B cell (primary cell): ENCODE measurements at places on chromosomes 7 and 10. TPM values are rescaled to one million over a fixed set of nuclear protein-coding genes. Genes with fewer than 3 reads are reported as not detected.

The RSPH10B gene
- total RNA-seq: 0.20 TPM in 1 of 2 replicates, not detected in the other

The EVX1 gene
- total RNA-seq: not detected in 2 replicates

The NKX1-2 gene
- not detected in 2 replicates for total RNA-seq

The ITGB8 gene
- 0.30 and 0.32 TPM in 2 replicates for total RNA-seq

DNA sequence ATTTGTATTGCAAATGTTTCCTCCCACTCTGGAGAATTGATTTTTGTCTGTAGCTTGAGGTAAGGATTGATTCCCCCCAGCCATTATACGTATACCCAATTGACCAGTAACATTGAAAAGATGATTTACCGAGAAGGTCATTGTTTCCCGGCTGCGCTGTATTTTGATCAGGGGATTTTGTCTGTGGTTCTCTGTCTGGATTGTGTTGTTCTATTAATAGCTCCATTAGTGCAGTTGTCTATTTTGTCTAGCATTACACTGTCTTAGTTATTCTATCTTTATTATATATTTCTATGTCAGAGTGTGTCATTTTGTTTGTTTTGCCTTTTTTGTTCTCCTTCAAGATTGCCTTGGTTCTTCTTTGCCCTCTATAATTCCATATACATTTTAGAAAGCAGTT, 37.7 kb downstream of the AHR start:
- H3K27ac ChIP-seq: no peak overlapping the region
- H3K4me3 ChIP-seq: no peak overlapping the region
- H3K4me1 ChIP-seq: no peaks in the 10 kb centered on the region
- no peak for DNase-seq

DNA sequence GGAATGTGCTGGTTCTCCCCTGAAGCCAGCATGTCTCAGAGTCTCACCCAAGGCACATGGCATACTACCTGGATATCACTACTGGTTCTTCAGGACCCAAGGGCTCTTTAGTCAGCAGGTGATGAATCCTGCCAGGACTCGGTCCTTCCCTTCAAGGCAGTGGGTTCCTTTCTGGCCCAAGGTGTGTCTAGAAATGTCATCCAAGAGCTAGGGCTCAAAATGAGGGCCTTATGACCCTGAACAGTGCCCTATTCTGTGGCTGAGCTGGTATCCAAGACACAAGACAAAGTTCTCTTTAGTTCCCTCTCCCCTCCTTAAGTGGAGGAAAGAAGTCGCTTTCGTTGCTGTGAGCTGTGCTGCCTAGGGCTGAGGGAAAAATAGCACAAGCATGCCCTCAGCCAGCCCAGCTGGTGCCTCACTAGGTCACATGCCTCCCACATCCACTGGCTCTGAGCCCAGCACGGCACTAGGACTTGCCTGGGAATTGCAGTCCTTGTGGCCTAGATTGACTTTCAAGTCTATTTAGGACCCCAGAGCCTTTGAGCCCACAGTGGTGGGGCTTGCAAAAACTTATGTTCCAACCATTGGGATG, 106.0 kb downstream of the BMS1 start:
- H3K27ac ChIP-seq: no peak overlapping the region
- DNase-seq: no peak
- H3K27me3 ChIP-seq: no peaks in the 10 kb centered on the region
- no peaks in the 10 kb centered on the region for H3K36me3 ChIP-seq

DNA sequence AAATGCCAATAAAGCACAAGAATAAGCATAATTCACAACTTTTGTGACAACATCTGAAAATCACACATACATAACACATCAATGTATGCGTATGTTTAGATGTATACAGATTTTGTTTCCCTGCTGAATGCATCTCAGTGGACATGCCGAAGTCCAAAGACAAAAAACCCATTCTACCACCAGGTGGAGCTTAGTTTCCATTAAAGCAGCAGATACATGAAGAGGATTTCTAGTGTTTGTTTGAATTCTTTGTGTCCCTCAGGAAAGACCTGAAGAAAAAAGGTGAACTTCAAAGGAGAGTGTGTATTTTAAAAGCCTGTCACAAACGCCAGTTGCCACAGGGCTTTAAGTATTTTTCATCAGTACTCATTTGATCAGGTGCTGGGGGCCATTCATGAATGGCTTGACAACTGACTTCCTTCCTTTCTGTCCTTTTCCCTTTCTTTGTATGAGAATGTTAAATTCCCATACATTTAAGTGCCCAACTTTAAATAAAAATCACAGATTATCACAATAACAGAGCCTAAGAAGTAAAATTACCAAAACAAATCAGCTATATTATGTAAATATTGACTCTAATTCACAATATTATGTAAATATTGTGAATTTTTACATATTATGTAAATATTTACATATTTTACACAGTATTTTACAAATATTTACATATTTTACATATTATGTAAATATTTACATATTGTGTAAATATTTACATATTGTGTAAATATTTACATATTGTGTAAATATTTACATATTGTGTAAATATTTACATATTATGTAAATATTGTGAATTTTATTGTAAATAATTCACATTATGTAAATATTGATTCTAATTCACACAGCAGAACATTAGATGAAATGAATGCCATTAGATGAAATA, 343.0 kb downstream of the CRPPA start:
- no peak overlapping the region for H3K4me3 ChIP-seq
- no peaks in the 10 kb centered on the region for H3K36me3 ChIP-seq
- peak; percentile 27 for DNase-seq
- no peaks in the 10 kb centered on the region for H3K4me1 ChIP-seq
- H3K27me3 ChIP-seq: no peaks in the 10 kb centered on the region
